Panc1 (cell line): ENCODE measurements at places on chromosomes 2 and 18. TPM values are rescaled to one million over a fixed set of nuclear protein-coding genes. Genes with fewer than 3 reads are reported as not detected.

The ACMSD gene
- total RNA-seq, result not detected

DNA sequence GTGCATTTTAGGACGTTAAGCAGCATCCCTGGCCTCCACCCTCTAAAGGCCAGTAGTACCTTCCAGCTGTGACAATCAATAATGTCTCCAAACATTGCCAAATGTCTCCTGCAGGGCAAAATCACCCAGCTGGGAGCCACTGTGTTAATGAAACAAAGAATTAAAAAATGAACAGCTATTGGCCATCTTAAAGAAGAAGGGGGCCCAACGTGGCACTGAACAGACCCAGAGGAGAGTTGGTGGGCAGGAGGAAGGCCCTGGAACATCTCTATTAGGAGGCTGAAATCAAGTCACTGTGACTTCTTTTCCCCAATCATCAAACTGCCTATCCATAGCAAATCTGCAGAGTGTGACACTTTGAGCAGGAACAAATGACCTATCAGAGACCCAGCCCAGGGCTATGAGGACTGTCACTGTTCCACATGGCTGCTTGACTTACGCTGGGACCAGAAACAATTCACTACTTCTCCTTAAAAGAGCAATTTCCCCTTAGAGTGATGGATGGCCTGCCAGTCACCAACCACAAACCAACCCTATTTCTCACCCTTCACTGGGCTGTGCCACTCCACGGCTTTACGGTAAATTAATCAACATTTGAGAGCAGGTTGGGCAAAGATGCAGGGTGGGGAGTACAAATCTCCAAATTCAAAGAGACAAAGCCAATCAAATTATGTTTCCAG, 35.2 kb upstream of the TEX51 start:
- no peaks in the 10 kb centered on the region for H3K4me1 ChIP-seq
- no peak for DNase-seq
- H3K36me3 ChIP-seq, result no peaks in the 10 kb centered on the region
- H3K27ac ChIP-seq, result no peak overlapping the region

DNA sequence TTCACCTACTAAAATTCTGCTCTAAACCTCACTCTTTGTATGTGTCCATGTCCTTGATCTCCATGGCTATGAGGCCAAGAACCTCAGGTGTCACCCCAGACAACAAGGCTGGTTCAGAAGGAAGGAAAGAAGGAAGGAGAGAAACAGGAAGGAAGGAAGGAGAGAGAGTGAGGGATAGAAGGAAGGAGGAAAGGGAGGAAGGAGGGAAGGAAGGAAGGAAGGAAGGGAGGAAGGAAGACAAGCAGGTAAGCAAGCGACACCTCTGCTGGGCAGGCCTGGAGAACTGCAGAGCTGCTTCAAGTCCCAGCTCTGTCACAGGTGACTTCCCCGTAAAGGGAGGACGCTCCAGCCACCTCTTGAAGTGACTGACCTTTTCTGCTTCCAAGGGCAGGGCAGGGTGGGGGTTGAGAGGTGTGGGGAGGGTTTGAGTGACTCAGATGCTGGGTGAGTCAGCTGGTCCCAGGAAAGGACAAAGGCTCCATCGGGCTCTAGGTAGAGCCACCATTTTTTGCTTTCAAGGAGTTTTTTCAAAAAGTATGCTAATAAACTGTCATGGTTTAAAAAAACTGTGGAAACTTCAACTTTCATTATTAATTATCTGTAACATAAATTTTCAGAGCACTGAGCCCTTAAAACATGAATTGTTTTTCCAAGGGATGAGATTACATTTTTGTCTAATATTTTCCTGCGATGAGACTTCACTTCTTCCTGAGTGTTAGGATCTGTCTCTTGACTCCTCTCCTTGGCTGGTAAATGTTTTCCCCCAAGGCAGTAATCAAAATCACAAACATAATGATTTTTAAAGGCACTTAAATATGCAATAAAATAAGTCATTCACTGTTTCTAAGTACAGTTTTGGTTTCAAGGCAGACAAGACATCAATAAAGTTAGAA, 90.1 kb upstream of the L3MBTL4 start:
- no peak overlapping the region for H3K4me3 ChIP-seq
- H3K27ac ChIP-seq, result no peak overlapping the region
- no peaks in the 10 kb centered on the region for H3K4me1 ChIP-seq
- no peaks in the 10 kb centered on the region for H3K27me3 ChIP-seq
- no peak for DNase-seq
- no peaks in the 10 kb centered on the region for H3K36me3 ChIP-seq

The CRYGC gene
- total RNA-seq, result not detected

- no peak for DNase-seq
- no peaks in the 10 kb centered on the region for H3K27me3 ChIP-seq
- H3K27ac ChIP-seq, result no peak overlapping the region
- H3K4me3 ChIP-seq, result no peak overlapping the region
- no peaks in the 10 kb centered on the region for H3K4me1 ChIP-seq
- no peaks in the 10 kb centered on the region for H3K36me3 ChIP-seq
Measured at GRCh38 chr2:10184421-10184820, 61.9 kb downstream of the RRM2 start.

- H3K4me1 ChIP-seq, result no peaks in the 10 kb centered on the region
- H3K27ac ChIP-seq, result no peak overlapping the region
- H3K27me3 ChIP-seq, result peaks cover 4% of the 10 kb centered on the region; the same call in 1 of the 2 replicates
- H3K36me3 ChIP-seq, result no peaks in the 10 kb centered on the region
- H3K4me3 ChIP-seq, result no peak overlapping the region
Measured at GRCh38 chr2:197591339-197592072, 75.6 kb downstream of the MOB4 start.

GRCh38 chr18:79795446-79795845, 2.3 kb upstream of the KCNG2 start:
- peaks cover 16% of the 10 kb centered on the region for H3K27me3 ChIP-seq
- no peak overlapping the region for H3K27ac ChIP-seq
- no peak overlapping the region for H3K4me3 ChIP-seq
- H3K36me3 ChIP-seq, result no peaks in the 10 kb centered on the region
- DNase-seq, result no peak

DNA sequence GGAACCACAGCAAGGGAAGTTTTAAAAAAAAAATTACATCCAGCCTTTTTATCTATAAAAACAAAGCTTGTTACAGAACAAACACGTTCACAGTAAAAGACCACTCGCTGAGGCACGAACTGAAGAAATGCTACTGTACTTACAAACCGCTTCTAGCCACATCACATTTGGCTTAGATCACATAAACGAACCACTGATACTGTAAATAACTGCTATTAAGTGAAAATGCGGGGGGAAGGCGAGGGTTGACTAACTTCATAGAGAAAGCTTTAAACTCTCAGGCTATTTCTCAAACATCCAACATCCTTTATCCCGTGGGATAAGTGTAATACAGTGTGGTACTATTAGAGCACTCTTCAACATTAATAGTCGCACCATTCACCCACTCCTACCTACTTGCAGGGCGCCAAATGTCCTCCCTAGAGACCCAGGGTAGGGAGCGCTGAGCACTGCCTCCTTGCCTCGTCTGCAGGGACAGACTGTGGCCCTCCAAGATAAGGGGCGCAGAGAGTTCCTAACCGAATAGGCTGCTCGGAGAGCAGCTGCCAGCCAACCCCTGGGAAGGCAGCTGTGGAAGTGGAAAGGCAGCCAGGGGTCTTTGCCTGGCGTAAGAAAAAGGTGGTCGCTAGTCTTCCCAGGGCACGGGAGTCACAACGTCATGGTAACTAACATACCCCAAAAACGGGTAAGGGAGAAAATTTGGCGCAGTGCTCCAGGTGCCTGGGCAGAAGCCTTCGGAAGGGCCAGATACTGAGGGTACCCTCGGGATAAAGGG, 854 bp downstream of the GPR155 start:
- peak overlapping the region; percentile 73 for H3K4me3 ChIP-seq
- H3K27me3 ChIP-seq, result no peaks in the 10 kb centered on the region
- H3K27ac ChIP-seq, result peak overlapping the region; percentile 12
- no peaks in the 10 kb centered on the region for H3K36me3 ChIP-seq
- DNase-seq, result no peak
- H3K4me1 ChIP-seq, result no peaks in the 10 kb centered on the region

The NTSR2 gene
- 0.15 TPM for total RNA-seq

DNA sequence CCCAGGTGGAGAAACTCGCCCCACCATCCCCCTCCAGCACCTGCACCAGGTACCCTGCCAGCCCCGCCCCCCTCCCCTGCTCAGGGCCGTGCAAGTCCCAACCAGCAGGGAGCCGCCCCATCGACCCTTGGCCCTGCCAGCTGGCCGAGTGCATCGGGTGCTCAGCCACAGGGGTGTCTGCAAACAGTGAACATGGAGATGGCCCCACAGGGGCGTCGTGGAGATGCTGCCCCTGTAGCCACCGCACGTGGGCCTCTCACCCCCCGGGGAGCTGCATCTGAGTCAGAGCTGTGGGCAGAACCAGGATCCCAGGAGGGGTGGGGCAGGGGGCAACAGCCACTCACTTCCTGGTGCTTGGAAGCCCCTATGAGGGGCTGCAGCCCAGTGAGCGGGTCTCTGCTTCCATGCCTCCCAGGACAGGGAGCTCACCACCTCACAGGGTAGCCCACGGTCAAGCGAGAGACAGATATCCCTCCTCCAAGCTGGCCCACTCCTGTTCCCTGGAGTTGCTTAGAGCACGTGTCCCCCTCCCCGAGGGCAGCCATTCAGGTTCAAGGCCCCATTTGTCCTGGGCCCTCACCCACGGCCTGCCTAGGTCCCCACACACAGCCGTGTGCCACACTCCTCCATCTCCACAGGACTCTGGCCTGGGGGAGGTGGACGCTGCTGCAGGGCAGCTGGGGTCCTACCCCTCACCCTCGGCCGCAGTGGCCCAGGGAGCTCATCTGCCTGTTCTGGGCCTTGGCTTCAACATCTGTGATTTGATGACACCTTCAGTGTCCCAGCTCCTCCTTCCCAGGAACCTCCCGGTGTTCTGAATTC, 1.1 kb upstream of the MAB21L4 start:
- no peaks in the 10 kb centered on the region for H3K36me3 ChIP-seq
- peaks cover 6% of the 10 kb centered on the region for H3K4me1 ChIP-seq
- no peaks in the 10 kb centered on the region for H3K27me3 ChIP-seq
- DNase-seq, result no peak
- H3K27ac ChIP-seq, result no peak overlapping the region
- H3K4me3 ChIP-seq, result no peak overlapping the region

GRCh38 chr18:36811955-36812354, 16.8 kb downstream of the TPGS2 start:
- H3K27ac ChIP-seq, result no peak overlapping the region
- no peak overlapping the region for H3K4me3 ChIP-seq
- H3K27me3 ChIP-seq, result no peaks in the 10 kb centered on the region
- H3K36me3 ChIP-seq, result no peaks in the 10 kb centered on the region; the same call in none of the 2 replicates
- DNase-seq, result no peak

DNA sequence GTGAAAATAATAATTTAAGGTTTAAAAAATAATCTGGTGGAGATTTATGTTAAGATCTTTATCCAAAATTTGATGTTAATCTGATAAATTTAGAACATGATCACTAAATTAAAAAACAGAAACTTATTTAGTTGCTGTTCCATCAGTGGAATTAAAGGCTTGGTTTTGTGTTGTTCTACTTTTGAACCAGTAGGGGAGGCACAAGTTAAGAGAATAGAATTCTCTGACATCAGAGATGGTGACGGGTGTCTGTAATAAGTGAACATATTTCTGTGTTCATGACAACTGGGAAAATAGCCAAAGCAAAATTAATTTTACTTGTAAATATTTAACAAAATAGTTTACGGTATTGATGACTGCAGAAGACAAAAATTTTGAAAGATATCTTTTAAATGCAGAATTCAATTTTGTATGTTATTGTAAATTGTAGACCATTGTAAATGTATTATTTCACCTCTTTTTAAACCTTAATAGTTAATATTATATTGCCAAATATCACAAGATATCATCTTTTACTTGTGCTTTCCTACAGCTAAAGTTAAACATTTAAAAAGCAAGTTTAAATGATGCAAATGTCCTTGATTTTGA, 106.0 kb downstream of the UBR3 start:
- H3K27ac ChIP-seq, result no peak overlapping the region
- H3K27me3 ChIP-seq, result no peaks in the 10 kb centered on the region

GRCh38 chr2:182868054-182868796, 1.8 kb upstream of the FRZB start:
- peaks cover 3% of the 10 kb centered on the region; the same call in 1 of the 2 replicates for H3K27me3 ChIP-seq
- no peak overlapping the region for H3K27ac ChIP-seq
- no peaks in the 10 kb centered on the region for H3K36me3 ChIP-seq
- no peak overlapping the region for H3K4me3 ChIP-seq
- peaks cover 4% of the 10 kb centered on the region; the same call in 1 of the 2 replicates for H3K4me1 ChIP-seq
- DNase-seq, result no peak

- no peaks in the 10 kb centered on the region; the same call in none of the 2 replicates for H3K27me3 ChIP-seq
- H3K36me3 ChIP-seq, result no peaks in the 10 kb centered on the region
- H3K4me3 ChIP-seq, result no peak overlapping the region
- no peak for DNase-seq
Measured at GRCh38 chr2:649426-650342, 27.5 kb downstream of the TMEM18 start.

DNA sequence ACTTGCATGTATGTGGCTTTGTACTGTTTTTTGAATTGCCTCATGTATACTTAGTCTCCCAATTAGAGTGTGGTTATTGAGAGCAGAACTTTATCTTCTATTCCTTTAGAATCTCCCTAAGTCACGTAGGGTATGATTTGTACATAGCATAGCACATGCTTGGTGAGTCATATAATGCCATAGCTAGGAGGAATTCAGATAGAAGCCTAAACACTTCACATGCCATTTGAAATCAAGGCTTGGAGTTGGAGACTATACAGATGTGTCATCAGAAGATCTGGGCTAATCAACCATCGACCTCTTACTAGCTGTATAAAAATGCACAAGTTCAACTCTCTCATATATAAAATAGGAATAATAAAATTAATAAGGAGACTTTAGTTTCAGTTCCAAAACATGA, 222.6 kb upstream of the ST6GAL2 start:
- no peak for DNase-seq
- no peaks in the 10 kb centered on the region for H3K27me3 ChIP-seq
- no peaks in the 10 kb centered on the region for H3K4me1 ChIP-seq
- no peak overlapping the region for H3K4me3 ChIP-seq

DNA sequence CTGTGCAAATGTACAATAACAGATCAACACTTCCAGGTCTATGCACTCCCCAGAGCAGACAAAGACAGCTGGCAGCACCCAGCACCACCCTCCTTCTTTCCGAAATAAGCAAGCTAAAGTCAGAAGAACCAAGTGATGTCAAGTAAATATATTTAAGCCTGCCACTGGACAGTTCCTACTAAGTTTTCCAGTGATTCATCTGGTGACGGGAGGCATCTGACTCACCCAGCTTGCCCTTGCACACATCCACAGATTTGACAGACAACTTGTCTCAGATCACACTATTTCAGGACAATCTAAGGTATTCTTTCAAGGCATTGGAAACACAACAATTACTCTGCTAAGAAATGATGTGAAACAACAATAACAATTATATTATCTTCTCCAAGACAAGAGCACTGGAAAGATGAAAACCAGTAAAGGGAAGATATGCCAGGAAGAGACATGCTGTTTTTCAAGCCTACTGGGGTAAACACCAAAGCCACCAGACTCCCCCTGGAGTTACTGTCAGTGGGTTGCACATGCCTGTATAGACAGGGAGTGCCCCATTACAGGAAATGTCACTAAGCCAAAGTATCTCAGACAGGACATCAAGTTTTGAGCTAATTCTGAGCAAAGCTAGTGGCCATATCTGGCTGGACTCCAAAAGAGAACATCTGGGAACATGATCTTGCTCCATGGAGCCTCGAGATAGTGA, 287.9 kb upstream of the KLHL29 start:
- H3K36me3 ChIP-seq, result no peaks in the 10 kb centered on the region
- no peak overlapping the region for H3K27ac ChIP-seq
- no peaks in the 10 kb centered on the region for H3K27me3 ChIP-seq

The STEAP3 gene
- 44.8 TPM for total RNA-seq

GRCh38 chr18:40866013-40866645, 1088.9 kb upstream of the PIK3C3 start:
- no peaks in the 10 kb centered on the region for H3K27me3 ChIP-seq
- no peaks in the 10 kb centered on the region for H3K36me3 ChIP-seq
- no peaks in the 10 kb centered on the region for H3K4me1 ChIP-seq

GRCh38 chr2:185734658-185735057, 3.9 kb upstream of the FSIP2 start:
- H3K27me3 ChIP-seq, result no peaks in the 10 kb centered on the region
- no peak overlapping the region for H3K27ac ChIP-seq
- H3K36me3 ChIP-seq, result no peaks in the 10 kb centered on the region
- DNase-seq, result no peak
- no peaks in the 10 kb centered on the region for H3K4me1 ChIP-seq
